ENCODE measurements at places on chromosomes 13 and 19.

- peaks cover 3% of the 10 kb centered on the region for H3K36me3 ChIP-seq
- peaks cover 6% of the 10 kb centered on the region for H3K27me3 ChIP-seq
- no peak overlapping the region for H3K4me3 ChIP-seq
- no peak overlapping the region for H3K27ac ChIP-seq
Observed at GRCh38 chr19:48926909-48927308, 6.6 kb upstream of the DHDH start.

GRCh38 chr19:15161028-15161984 lies 39.5 kb downstream of the NOTCH3 start:
- DNase-seq, result no peak
- no peak overlapping the region for H3K27ac ChIP-seq
- H3K4me1 ChIP-seq, result no peaks in the 10 kb centered on the region
- H3K4me3 ChIP-seq, result no peak overlapping the region
- H3K27me3 ChIP-seq, result no peaks in the 10 kb centered on the region

DNA sequence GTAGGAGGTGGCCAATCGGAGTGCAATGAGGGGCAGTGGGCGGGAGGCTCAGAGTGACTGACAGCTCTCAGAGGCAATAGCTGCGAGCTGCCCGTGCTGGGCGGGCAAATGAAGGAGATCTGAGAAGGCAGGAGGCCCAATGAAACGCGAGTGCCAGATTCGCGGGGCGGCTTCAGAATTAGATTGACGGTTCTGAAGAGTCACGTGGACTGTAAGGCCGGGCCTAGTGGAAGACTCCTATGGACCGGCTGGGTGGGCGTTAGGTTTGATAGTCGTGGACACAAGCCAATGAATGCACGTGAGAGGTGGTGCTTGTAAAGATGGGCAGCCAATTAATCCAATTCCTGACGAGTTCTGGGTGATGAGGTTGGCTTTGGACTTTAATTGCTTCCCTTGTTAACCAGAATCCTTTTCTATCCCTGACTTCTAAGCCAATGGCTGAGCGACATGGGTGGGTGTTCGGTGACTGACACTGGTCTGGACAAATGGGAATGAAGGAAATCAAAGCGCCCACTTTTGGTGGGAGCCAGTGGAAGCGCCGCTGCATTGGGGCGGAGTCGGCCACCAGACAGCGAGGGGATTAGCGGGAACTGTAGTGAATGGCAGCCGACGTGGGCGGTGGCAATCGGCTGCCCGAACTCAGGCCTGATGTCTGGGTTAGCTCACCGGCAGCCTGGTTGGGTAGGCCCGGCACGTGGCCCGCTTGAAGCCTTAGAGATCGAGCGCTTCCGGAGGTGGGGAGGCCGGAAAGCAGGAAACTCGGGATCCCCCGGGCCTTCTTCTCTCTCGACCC lies 524 bp upstream of the KHSRP start:
- peak; percentile 98 for DNase-seq
- peaks cover 6% of the 10 kb centered on the region for H3K36me3 ChIP-seq
- H3K4me1 ChIP-seq, result peaks cover 11% of the 10 kb centered on the region
- peak overlapping the region; percentile 70 for H3K4me3 ChIP-seq

DNA sequence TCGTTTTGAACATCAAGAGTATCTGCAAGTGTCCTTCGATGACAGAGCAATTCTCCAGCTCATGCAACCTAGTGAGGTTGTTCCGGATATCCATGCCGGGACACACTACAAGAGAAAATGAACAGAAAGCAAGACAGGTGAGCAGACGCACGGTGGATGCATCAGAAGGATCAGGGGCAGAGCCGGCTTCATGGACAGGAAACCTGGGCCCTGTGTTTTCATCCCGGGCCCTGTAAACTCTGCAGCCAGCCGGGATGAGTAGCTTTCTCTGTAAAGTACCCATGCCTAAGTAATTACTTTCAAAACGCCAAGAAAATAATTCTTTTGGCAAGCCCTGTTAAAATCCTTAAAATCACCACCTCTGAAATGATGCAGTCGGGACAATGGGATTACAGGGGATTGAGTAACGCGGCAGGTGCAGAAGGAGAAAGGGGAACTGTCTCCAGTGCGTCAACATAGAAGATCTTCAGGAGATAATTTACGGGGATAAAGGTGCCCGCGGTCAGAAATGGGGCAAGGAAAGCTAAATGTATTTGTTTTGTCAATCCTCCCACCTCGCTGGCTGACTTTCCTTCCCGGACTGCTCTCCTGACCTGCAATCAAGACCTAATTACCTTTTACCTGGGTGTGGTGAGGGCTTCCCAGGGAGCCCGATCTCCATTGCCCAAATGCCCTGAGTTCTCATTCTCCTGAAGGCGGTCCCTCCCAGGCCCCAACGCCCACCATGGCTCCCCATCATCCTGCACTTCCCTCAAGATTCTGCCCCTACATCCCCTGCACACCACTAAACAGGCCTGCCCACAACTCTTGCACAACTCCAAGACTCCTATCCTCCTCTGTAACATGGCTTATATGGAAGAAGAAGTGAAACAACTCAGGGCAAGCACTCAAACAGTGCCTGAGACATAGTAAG lies 26.2 kb downstream of the INSR start:
- DNase-seq, result no peak
- peaks cover 15% of the 10 kb centered on the region for H3K4me1 ChIP-seq
- H3K36me3 ChIP-seq, result peaks cover 34% of the 10 kb centered on the region
- no peak overlapping the region for H3K27ac ChIP-seq

DNA sequence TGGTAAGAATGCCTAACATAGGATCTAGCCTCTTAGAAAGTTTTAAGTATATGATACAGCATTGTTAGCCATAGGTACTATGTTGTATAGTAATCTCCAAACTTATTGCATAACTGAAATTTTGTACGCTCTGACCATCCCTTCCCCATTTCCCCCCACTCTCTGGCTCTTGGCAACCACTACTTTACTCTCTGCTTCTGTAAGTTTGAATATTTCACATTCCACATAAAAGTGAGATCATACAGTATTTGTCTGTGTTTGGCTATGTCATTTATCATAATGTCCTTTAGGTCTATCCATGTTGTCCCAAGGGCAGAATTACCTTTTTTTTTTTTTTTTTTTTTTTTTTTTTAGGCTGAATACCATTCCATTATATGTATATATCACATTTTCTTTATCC lies 396.9 kb downstream of the DLEU7 start:
- no peak for DNase-seq
- no peak overlapping the region for H3K27ac ChIP-seq
- no peak overlapping the region for H3K4me3 ChIP-seq
- no peaks in the 10 kb centered on the region for H3K27me3 ChIP-seq
- no peaks in the 10 kb centered on the region for H3K4me1 ChIP-seq

Data from progenitor cell of endocrine pancreas (in vitro differentiated cells).